ENCODE measurements at places on chromosomes 16 and 17.

- DNase-seq: no peak
Observed at GRCh38 chr17:27985306-27985705, 57.2 kb upstream of the NLK start.

GRCh38 chr17:55158439-55158838 lies 106.3 kb upstream of the HLF start:
- DNase-seq: no peak

DNA sequence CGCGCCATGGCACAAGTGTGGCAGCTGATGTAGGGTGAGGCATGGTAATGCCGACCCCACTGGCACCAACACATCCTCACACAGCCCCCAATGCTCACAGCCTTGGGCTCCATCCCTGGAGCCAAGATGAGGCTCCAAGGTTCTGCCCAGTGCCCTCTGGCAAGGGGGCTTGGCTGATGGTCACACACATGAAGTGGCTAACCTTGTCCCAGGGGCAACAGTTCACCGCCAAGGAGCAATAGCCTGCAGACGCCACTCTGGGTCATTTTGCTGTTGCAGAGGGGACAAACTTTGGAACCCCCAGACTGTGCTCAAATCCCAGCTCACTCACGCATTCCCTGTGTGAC lies 26.8 kb downstream of the TNFRSF13B start:
- no peak for DNase-seq

- DNase-seq: no peak
Observed at GRCh38 chr17:50864747-50865059, 1.5 kb downstream of the TOB1 start.

DNA sequence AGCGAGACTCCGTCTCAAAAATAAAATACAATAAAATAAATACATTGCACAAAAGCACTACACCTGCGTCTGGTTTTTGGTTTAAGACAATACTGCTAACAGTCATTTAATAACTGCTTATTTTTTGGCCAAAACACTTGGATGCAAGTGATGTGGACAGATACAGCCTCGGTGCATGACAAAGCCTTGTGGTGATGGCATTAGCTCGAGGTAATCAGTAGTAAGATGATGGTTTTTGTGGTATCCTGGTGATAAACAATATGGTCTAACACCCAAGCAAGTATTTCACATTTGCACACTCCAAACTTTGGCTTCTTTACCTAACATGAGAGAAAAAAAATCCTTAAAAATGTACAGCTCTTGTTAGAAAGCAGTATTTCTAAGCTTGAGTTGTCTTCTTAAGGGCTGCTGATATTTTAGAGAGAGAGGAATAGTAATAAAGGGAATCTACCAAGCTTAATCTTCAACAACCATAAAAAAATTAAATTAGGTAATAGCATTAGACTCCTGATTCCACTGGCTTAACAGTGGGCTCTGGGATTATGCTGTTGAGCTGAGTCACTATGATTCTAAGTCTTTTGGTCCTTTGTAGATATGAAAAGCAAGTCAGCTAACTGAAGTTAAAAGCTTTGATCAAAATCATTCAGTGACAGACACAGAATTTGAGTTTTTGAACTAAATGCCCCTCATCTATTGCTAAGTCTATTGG lies 111.1 kb downstream of the VPS53 start:
- DNase-seq: no peak

DNA sequence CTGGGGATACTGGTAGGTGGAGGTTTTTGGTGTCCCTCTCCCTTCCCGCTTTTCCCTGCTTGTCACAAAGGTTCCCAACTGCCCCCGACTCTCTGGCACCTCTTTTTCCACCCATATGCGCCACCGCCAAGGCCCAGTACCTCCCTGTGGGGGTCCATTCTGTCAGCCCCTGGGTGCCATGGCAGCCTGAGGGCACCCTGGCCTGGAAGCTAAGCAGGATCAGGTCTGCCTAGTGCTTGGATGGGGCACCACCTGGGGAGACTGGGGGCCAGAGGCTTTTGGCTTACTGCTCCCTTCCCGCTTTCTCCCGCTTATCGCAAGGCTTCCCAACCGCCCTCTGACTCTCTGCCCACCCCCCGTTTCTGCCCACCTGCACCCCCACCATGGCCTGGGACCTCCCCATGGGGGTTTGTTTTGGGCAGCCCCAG lies 2286.4 kb downstream of the TP53TG3F start:
- DNase-seq: no peak

DNA sequence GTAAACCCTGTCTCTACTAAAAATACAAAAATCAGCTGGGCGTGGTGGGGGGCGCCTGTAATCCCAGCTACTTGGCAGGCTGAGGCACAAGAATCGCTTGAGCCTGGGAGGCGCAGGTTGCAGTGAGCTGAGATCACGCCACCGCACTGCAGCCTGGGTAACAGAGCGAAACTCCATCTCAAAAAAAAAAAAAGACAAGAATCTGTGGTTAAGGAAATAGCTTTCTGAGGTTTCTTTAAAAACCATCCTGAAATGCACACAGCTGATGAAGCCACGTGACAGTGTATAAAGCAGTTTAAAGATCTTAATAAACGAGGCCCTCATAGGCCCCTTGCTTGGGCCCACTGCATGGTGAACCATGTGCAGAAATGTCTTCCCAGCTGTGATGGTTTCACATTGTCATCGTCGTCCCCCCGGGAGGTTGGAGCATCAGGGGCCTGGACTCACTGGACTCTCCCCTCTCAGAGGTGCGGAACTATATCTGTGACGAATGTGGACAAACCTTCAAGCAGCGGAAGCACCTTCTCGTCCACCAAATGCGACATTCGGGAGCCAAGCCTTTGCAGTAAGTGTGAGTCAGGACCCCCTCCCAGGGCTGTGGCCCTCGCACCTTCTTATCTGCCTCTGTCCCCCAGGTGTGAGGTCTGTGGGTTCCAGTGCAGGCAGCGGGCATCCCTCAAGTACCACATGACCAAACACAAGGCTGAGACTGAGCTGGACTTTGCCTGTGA lies 16.2 kb downstream of the ZNF276 start:
- DNase-seq: no peak

GRCh38 chr16:86298758-86299134 lies 211.6 kb upstream of the FOXF1 start:
- no peak for DNase-seq

DNA sequence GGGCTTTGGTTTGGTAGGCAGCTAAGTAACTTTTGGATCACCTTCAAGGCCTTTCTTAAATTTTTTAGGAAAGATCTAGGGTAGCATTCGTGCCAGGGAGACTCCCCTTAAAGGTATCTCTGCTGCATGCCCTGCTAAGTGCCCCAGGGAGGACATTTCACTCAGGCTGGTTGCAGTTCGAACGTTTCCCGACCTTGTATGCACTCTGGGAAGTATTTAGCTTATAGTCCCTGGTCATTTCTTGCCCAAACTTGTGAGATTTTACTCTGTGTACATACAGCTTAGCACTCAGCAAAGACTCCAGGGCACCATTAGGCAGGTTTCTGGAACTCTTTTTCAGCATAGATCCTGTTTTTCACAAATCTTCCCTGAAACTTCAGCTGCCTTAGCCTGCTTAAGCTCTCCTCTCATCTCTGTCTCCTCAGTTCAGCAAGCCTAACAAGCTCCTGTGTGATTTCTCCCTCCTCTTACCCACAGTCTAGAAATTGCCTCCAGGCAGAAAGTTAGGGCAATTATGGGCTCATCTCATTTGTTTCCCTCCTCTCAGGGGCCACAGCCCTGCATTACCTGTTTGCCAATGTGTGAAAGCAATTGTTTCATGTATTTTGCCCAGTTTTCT lies 84.6 kb downstream of the MRTFB start:
- DNase-seq: no peak

DNA sequence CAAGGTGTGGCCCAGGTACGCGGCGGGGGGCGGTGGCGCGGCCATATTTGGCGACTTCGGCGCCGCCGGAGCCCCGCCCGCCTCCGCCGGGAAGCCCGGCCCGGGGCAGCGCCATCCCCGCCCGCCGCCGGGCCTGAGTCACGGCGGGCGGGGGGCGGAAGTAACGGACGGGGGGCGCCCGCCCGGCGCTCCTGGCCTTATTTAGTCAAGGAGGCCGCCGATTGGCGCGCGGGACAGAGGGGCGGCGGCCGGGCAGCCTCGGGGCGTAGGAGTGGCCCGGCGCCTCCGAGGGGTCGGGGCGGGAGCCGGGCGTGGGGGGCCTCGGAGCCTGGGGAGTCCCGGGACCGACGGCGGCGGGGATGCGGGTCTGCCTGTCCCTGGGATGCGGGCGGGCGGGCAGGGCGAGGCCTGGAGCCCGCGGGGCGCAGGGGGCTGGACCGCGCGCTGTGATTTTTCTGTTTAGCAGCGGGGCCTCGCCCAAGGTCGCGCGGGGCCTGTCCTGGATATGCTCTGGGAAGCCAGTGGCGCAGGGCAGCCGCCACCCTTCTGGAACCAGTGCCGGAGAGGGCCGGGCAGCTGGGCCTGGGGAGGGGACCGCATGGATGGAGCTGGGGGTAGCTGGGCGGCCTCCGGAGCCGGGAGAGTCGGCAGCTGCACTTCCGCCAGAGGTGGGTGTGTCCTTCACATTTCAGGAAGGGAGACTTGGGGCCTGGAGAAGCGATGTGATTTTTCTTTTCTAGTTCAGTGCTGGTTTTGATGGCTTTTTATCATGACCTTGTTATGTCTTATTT lies 2.3 kb upstream of the ACTG1 start:
- peak; percentile 43 for DNase-seq

DNA sequence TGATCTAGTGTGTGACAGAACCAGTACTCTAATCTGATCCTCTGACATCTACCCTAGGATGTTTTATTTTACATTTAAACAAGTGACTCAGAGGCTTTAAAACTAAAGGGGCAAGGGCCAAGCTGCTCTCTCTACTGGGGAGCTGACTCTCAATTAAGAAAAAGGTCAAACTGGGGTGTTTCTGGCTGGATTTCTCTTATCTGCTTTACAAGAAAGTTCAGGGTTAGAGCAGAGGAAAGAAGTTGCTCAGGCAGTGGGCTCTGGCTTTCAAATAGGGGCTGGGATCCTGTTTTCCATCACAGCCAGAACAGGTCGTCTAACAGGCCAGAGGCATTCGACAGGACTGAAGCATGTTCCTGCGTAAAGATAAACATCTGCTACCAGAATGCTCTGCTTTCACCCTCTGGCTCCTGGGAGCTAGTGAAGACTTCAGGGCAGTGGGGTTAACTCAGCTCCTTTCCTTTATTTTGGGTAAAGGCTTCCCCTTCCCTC lies 8.5 kb downstream of the MMP28 start:
- DNase-seq: no peak

GRCh38 chr17:49414271-49414621 lies 436 bp downstream of the PHB1 start:
- DNase-seq: no peak

DNA sequence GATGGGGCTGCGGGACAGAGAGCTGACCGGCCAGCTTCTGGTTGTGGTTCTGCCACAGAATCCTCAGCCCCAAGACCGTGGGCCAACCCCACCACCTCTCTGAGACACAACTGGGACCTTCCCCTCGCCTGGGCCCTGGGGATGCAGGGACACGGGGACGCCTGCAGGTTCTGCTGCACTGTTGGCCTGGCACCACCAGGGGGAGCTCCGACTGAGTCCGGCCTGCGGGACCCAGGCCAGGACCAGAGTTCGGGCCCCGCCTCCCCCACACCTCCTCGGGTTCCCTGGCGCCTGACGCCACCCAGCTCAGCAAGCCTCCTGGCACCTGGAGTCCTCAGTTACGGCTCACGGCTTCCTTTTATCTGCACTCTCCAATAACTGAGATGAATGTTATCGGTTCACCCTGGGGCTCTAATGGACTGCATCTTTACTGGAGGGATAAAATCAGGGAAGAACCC lies 27.3 kb downstream of the TBC1D16 start:
- DNase-seq: peak; percentile 30

DNA sequence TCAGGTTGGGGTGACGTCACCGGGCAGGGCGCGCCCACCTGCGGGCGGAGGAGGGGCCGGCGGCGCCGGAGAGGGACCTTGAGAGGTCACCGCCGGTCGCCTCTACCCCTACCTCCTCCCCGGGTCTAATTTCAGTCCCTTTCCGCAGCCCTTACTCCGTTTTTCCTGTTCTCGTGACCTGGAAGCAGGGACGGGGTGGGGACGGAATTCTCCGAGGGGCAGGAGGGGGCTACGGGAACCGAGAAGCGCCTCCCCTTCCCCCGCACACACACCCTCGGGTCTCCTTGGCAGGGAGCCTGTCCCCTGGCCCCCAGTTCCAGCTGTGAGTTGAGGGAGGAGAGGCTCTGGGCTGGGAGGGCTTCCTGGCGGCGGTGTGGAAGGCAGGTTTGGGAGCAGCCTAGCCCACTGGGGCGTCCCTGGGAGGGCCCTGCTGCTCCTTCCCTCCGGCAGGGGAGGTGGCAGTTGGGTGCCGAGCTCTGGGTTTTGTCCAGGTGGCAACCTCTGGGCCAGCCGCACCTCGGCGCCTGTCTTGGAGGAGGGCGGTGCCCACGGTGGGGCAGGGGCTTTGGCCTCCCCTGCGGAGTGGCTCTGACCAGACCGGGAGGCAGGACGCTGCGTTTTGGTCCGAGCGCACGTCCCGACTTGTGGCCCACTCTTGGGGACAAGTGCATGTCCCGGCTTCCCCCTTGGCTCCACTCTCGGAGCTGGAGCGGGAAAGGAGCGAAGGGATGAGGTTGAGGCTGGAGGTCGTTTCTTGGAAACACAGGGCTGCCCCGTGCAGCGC lies 773 bp downstream of the SYNGR3 start:
- no peak for DNase-seq

DNA sequence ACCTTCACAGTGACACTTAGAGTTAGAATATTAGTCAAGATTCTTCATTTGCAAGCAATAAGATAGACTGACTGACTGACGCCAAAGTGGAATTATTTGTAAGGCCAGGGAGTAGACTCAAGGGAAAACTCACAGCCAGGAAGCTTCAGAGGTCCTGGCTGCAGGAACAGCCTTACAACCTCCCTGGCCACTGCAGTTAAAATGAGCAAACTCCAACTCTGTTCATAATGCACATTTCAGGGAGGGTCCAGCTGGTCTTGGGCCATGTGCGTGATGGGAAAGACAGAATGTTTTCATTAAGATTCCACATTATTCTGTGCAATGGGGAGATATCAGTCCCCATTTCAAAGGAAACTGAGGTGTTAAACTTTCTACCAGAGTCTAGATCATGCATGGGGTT lies 9.9 kb downstream of the CAPNS2 start:
- DNase-seq: no peak

GRCh38 chr16:84738255-84739038 lies 38.6 kb downstream of the USP10 start:
- peak; percentile 72 for DNase-seq
